ENCODE measurements at places on chromosomes 2 and 18. TPM values are rescaled to one million over a fixed set of nuclear protein-coding genes. Genes with fewer than 3 reads are reported as not detected.

- DNase-seq = no peak
Observed at GRCh38 chr2:159882130-159882745, 84.2 kb upstream of the CD302 start.

- no peak for DNase-seq
Observed at GRCh38 chr2:72695676-72696075, 130.2 kb downstream of the EXOC6B start.

DNA sequence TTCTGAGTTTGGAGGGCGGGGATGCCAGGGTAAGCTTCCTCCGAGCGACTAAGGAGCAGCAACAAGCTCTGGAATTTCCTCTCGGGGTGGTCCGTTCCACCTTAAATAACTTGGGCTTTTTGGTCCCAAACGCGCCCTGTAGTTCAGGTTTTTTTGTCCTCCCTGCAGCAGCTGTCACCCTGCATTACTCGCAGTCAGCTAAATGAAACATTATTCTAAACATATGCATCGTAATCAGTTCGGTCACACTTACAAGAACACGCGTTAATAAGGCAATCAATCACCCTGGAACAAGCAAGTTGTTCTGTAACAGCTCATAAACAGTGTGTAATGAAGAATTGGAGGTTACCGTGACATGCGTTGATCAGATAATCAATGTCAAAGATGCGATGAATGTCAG is 8.3 kb downstream of the EVX2 start:
- DNase-seq = no peak

- no peak for DNase-seq
Observed at GRCh38 chr18:79070486-79070885, 1.3 kb downstream of the ATP9B start.

DNA sequence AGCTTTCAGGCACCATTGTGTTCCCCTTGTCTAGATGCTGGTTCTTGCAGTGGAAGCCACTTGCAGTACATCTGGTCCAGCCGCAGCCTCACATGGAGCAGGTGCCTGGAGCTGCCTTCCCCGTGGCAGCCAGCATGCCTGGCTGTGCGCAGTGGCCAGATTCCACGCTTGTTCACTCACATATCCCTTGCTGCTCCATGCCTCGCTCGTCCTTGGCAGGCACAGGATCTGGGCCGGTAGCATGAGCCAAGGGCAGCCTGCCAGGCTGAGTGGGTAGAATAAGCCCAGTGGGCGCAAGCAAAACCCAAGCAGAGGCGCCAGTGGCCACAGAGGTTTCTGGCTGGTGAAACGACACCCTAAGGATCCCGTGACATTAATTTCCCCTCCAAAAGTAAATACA is 20.6 kb downstream of the TMX3 start:
- peak; percentile 42 for DNase-seq

DNA sequence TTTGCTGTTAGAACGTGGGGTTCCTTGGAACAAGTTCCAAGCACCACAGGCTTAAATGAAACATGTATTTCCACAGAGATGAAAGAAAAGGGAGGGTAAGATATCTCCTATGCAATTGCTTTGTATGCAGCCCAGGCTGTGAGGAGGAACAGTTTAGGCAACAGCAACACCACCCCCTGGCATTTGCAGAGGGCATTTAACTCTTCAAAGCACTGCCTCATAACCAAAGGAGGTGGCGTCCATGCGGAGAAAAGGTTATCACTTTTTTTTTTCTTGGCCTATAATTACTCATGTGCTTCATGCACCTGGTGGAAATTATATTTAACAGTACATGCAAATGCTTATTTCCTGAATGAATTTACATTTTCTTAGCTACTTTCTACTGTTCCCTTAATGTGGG is 286.0 kb downstream of the LPIN1 start:
- DNase-seq = no peak

DNA sequence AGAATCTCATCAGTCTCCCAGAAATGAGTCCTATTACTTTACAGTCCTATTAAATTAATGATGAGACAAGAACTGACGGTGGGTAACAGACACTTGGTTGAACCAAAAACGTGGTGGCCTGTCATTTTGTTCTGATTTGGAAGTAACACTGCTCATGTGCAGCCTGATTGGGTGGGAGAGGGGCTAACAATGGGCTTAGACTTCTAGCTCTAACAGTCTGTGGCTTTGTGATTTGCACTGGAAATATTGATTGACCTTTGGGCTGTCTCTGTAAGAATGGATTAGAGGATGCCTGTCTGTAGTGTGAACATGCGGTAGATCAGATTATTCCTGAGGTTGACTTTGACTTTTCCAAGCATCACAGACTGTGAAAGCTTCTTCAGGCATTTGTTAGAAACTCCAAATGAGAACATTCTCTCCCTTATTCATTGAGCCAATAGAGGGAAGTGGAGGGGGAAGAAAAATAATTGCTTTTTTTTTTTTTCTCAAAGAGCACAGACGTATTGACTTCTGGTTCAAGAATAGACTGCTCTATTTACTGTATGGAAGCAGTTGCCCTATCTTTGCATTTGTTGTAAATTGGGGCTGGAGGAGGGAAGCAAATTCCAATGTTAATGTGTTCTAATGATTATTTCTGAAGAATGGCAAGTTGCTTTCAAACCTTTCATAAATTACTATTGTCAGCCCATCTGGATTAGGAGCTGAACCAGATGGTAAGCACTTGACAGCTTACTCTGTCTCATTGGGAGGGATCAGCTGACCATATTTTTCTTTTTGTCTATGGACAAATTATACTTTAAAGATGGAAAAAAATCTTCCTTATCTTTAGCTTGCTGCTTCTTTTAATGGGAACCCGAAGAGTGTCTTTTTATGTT is 85.8 kb upstream of the TTN start:
- no peak for DNase-seq

GRCh38 chr2:24365826-24366225 is 5.5 kb upstream of the ITSN2 start:
- no peak for DNase-seq

DNA sequence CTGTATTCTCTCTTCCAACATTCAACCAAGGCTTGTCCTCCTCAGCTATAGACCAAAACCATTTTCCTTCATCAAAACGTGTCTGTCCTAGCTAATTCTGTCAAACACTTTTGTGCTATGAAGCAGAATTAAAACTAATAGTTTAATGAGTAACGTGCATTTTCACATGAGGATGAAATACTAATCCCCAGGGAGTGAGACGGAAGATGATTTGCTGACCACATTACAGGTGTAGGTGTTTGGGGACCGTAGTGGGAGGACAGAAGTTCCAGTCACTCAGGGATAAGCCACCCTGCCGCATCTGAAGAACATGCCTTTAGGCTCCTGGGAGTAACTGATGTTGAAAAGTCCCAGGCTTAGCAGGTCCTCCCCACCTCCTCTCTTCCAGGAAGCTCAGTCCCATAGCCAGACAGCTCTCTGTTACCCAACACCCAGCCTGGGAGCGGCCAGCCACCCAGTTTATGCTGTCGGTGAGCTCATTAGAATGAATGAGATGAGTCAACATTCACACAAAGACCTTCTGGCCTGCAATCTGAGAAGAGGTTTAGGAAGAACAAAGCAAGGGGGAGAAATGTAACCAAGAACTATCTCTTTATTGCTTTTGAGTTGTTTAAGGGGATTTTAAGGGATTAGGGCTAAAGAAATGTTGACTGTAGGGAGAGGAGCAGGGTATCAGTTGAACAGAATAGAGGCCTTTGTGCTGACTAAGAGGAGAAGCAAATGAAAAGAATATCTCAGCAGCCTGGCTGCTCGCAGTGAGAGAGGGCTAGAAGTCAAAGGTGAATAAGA is 122.5 kb downstream of the FOXI3 start:
- DNase-seq = no peak

GRCh38 chr2:25323042-25323514 is 18.6 kb downstream of the DNMT3A start:
- peak; percentile 30 for DNase-seq

DNA sequence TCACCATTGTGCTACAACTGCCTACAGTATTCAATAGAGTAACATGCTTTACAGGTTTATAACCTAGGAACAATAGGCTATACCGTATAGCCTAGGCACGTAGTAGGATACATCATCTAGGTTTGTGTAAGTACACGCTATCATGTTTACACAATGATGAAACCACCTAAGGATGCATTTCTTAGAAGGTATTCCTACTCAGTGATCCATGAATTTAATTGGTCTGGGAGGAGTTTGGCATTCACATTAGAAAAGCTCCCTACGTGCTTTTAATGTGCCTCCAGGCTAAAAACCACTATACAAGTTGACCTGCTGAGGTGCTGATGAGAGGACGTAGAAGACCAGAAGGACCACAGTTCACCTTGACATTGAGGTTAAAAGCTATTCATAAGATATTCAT is 154.5 kb upstream of the LRRTM1 start:
- DNase-seq = no peak

Gene UXS1
- total RNA-seq = 21.0 TPM

Gene SCYGR2
- not detected for total RNA-seq

Gene PROKR1
- total RNA-seq = not detected

Gene ACMSD
- not detected for total RNA-seq
